ENCODE measurements at places on chromosomes 2 and 18. TPM values are rescaled to one million over a fixed set of nuclear protein-coding genes. Genes with fewer than 3 reads are reported as not detected.

DNA sequence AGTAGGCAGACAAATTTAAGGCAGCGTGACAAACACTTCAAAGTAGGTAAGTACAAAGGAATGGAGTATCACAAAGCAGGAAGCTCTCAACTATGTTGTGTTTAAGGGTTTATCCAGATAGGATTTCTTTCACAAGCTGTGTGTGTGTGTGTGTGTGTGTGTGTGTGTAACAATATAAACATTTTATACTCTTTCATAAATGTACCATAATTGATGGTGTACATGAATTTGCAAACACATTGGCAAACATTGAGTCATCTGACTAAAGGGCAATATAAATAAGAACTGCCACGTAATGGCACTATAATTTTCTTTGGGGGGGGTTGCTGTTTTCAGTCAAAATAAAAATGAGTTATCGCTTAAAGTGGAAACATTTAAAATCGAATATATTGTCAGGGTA, 1004.4 kb upstream of the DDX18 start:
- no peak overlapping the region for H3K27ac ChIP-seq
- no peak overlapping the region for H3K4me3 ChIP-seq
- DNase-seq = no peak
- no peaks in the 10 kb centered on the region for H3K36me3 ChIP-seq

DNA sequence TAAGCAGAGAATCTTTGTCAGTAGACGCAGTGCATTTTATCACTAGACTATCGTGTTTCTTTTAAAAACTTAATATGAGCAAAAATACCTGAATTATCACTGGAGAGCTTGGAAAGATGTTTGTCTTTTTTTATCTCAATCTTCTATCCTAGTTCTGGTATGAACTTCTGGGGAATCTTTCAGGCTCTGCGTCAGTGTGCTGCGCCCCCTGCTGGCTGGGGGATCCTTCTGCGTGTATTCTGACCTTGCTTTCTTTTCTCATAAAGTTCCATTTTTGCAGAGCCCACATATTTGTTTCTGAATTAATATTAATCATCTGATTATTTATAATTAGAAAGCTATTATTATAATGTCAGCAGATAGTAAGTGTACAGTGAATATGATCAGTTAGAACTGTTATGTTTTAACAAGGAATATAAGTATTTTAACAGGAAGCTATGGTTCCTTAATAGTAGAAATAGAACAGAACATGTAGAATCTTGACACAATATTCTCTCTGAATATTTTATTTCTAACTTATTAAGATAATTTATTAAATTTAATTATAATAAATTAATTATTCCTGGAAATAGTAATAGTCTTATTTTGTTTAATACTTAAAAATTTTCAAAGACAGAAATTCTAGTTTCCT, 945.0 kb upstream of the CRIM1 start:
- no peak overlapping the region for H3K27ac ChIP-seq
- no peak overlapping the region for H3K4me3 ChIP-seq
- H3K27me3 ChIP-seq = no peaks in the 10 kb centered on the region
- H3K36me3 ChIP-seq = no peaks in the 10 kb centered on the region
- no peak for DNase-seq

DNA sequence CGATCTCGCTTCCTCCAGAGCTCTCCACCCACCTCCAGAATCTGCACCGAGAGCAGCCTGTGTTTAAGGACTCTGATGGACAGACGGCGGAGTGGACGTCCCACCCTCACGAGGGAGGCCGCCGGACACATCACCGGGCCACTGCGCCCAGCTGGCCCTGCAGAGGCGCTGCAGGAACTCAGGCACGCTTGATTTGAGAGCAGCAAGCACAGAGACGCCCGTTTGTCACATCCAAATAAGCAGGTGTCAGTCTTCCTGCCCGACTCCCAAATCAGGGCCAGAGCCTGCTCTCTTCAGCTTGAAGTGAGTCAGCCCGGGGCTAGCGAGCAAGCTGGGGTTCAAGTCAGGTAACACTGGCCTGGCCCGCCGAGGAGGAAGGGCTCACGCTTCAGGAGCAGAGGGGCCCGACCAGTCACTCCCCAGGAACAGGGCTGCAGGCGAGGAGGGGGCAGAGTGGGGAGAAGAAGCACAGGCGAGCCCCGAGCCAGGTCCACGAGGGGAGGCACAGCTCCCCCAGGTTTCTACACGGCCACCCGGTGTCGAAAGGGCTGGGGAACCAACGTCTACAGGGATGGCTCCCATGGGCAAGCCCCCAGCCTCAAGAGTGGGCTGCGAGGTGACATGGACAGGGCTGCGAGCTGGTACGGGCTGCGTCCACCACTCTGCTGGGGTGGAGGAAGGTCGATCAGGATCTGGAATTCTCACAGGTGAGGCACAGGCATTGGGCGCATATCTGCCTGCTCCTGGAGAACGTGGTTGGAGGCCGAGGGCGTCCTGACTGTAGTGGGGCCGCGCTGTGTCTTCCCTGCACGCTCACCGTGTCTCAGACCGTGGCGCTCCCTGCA, 52.5 kb upstream of the CTDP1 start:
- no peak overlapping the region for H3K4me3 ChIP-seq
- no peaks in the 10 kb centered on the region for H3K27me3 ChIP-seq
- H3K27ac ChIP-seq = no peak overlapping the region
- H3K4me1 ChIP-seq = peaks cover 4% of the 10 kb centered on the region

DNA sequence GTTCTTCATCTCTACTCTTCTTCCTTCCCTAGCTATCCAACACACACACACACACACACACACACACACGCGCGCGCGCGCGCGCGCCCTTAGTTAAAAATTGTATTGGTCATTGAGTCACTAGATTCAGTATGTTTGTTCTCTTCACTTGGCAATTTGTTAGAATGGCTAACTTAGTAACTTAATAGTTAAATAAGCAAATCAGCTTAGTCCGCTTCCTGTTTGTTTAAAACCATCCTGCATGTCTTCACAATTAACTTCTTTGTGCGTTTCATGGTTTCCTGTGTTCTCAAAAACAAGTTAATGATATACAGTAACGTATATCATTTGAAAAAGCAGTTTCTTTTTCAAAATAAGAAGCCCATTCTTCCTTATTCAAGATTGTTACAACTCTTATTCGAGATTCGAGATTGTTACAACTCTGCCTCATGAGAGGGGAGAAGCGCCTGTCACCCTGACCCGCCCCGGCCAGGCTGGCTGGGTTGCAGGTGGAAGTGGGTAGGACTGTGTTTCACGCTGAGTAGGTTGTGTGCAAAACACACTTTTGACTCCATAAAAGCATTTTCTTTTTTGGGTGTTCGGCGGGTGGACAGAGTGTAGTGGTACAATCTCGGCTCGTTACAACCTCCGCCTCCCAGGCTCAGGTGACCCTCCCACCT, 9.5 kb upstream of the CNNM3 start:
- H3K4me3 ChIP-seq = no peak overlapping the region
- no peak overlapping the region for H3K27ac ChIP-seq
- peaks cover 31% of the 10 kb centered on the region for H3K36me3 ChIP-seq
- no peaks in the 10 kb centered on the region for H3K27me3 ChIP-seq
- H3K4me1 ChIP-seq = peaks cover 2% of the 10 kb centered on the region
- no peak for DNase-seq

TBR1 gene
- total RNA-seq = not detected
